ENCODE measurements at places on chromosomes 2 and 18. TPM values are rescaled to one million over a fixed set of nuclear protein-coding genes. Genes with fewer than 3 reads are reported as not detected.

GRCh38 chr18:32040936-32041335, 22.3 kb downstream of the RNF125 start:
- no peak for DNase-seq

- DNase-seq = peak; percentile 41
Measured at GRCh38 chr2:133561045-133561852, 7.0 kb downstream of the NCKAP5 start.

GRCh38 chr2:19987936-19988335, 2.0 kb downstream of the WDR35 start:
- DNase-seq = no peak

FAM98A gene
- polyA plus RNA-seq = 62.5 TPM

SPATA3 gene
- not detected for polyA plus RNA-seq
